NCI-H748 treated with DMSO at 0.1 percent for 48 hours (cell line): ENCODE measurements at places on chromosomes 5 and 9.

DNA sequence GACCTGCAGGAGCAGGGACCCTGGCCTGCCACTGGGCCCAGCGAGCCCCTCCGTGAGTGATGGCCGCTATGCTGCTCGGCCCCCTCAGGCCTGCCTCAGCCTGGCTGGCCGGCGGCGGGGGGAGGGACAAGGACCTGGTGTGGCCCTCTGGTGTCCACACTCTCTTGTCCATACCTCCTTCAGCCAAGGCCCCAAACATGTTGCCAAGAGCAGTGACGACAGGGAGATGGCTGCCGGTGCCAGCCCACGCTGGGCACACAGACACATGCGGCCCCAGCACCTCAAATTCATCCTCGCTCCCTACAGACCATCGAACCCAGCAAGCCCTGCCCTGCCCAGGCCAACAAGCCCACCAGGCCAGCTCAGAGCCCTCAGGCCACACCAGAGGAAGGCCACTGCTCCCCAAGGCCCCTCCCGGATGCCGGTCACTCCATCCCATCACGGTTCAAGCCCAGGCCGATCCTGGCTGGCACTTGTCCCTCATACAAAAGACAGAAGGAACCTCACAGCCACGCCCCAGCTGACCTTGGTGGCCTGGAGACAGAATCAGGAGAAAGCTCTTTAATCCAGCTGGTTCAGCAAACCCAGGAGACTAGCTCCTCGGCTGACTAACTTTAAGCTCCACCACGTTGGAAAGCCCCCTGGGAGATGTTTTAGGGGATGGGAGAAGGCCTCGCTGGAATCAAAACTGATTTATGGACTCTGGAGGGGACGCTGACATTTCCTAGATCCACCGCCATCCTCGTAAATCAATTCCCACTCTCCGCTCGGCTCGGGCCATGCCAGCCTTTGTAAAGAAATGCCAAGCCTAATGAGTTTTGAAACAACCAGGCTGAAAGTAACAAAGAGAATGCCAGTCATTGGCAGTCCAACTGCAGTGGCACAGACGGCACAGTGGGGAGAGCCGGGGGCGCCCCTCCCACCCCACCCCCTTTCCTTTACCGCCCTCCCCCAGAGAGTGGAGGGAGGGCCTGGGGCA, 84.9 kb downstream of the VAV2 start:
- no peak for DNase-seq

- no peak for DNase-seq
These were observed 720.7 kb downstream of the TLE1 start for GRCh38 chr9:80968611-80969010.

DNA sequence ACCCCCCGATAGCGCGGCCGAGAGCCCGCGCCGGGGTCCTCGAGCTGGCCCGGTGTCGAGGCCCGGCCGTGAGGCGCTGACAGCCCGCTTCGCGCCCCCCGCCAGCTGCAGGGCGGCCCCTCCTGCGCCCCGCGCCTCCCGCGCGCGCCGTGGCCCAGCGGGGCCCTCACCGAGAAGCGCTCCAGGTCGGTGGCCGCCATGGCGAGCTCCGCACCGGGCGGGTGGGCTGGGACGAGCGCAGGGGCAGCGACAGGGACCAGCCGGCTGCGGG, 166 bp downstream of the SEPTIN8 start:
- DNase-seq, result no peak

DNA sequence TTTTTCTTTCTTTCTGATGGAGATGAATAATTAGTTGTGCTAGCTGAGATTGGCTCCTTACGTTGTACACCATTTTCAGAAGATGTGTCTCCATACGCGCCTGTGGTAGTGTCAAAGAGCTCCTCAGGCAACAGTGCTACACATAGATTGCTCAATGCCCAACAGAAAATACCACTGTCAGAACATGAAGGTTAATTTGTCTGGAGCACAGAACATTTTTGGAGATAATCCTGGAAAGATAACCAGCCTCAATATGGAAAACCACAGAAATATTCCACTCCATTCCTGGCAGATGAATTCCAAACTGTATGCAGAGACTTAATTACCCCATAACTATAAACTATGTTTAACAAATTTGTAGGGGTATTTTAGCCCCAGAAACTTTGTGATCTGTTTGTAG, 233.6 kb downstream of the MARCHF11 start:
- DNase-seq, result no peak

- no peak for DNase-seq
These were observed 96.7 kb downstream of the EDIL3 start for GRCh38 chr5:84287951-84288350.

GRCh38 chr5:107372723-107373450, 297.9 kb downstream of the EFNA5 start:
- no peak for DNase-seq

- DNase-seq, result no peak
These were observed 75.6 kb downstream of the NTNG2 start for GRCh38 chr9:132237481-132237880.

DNA sequence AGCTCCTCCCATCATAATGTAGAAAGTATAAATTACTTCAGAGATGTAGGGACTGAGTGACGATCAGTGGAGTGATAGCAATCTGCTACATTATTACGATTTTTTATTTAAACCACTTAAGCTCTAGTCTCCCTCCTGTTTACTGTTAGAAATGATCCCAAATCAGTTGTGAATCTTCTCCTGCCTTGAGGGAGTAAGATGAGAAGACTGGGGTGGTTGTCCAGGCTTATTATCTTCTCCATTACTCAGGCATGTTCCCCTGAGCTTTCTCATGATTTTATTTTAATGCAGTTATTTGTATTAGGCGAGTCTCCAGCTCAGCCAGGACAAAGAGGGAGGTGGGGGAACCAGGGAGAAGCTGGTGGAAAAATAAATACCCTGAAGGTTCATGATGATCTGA, 48.2 kb upstream of the CTNNA1 start:
- no peak for DNase-seq

DNA sequence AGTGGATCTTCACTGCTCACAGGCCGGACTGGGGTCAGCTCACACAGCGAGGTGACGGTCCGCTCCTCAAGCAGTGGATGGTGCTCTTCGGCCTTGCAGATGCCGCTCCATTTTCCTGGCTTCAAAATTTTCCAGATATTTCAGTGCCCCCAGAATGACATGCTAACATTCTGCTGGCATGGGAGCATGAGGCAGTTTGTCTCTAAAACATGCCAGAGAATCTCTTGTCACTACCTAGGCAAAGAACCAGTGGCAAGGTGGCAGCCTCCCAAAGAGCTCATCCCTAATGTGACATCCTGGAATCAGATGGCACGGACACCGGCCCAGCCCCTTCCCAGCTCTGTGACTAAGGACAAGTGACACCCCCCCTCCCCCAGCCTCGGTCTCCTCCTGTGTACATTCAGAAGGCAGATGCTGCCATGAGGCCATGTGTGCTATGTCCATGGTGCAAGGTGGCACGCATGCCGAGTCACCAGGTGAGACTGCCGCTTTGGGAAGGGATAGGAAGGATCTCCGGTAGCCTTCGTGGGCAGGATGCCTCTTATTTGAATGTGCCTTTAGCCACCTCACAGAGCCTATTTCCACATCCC, 2.7 kb downstream of the S1PR3 start:
- no peak for DNase-seq

- DNase-seq, result no peak
These were observed 178.4 kb downstream of the FANCC start for GRCh38 chr9:95139126-95139525.
